Right kidney (tissue), 9 donors: ENCODE measurements at places on chromosomes 6 and 20.

DNA sequence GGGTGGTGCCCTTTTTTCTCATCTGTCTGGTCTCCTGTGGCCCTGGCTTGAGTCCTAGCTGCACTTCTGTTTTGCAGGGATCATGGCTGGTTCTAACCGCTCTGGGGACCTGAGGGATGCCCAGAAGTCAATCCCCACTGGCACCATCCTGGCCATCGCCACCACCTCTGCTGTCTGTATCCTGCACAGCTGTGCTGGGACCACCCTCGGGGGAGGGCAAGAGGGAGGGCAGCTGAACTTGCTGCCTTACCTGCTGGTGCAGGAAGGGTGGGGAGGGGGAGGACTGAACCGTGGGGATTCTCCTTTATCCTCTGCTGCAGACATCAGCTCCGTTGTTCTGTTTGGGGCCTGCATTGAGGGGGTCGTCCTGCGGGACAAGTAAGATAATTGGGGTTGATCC lies 14.5 kb downstream of the SLC12A5 start:
- no peak for DNase-seq

GRCh38 chr6:35489995-35490791 lies 6.7 kb downstream of the TEAD3 start:
- DNase-seq = peak; percentile 68

DNA sequence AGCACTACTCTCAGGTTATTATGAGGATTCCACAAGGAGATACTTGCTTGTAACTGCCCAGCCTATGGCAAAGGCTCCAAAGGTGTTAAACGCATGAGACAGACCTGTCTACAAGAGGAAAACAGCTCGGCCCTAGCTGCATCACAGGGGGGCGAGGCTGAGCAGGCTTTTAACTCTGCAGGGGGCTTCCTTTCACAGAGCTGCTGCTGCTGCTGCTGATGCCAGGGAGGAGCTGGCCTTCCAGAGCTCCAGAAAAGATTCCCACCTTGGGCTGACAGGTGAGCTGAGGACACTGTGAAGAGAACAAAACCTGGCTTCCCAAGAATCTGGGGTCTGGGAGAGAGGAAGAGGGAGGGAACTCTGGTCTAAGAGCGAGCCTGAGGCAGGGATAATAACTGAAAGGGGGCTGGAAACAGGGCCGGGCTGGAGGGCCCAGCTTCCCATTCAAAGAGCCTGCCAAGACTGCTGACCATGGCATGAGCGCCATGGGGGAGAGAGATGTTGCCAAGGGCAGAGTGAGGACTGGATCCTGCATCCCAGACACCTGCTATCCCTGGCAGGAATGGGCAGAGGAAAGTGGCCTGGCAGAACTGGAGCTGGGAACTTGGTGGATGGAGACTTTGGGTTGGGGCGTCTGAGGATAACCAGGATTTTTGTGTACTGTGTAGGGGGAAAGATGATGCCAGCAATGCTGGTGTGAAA lies 211.1 kb upstream of the LRFN2 start:
- DNase-seq = no peak

GRCh38 chr20:11675920-11676629 lies 241.6 kb upstream of the BTBD3 start:
- DNase-seq = no peak

GRCh38 chr6:24931718-24932691 lies 3.8 kb downstream of the RIPOR2 start:
- DNase-seq = no peak

GRCh38 chr6:96786336-96786735 lies 50.9 kb downstream of the GPR63 start:
- DNase-seq = no peak

GRCh38 chr20:46520976-46521579 lies 7.7 kb upstream of the ZNF334 start:
- peak; percentile 10 for DNase-seq

DNA sequence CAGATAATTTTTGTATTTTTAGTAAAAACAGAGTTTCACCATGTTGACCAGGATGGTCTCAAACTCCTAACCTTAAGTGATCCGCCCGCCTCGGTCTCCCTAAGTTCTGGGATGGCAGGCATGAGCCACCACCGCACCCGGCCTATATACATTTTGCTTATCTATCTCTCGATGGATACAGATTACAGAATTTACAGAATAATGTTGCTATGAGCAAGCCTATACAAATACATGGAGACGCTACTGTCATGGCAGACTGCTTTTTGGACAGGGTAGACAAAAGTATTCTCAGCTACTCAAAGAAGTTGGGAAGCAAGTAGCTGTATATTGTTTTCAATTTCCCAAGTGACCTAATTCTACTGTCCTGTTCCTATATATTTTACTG lies 1.6 kb downstream of the HSPA1L start:
- no peak for DNase-seq

DNA sequence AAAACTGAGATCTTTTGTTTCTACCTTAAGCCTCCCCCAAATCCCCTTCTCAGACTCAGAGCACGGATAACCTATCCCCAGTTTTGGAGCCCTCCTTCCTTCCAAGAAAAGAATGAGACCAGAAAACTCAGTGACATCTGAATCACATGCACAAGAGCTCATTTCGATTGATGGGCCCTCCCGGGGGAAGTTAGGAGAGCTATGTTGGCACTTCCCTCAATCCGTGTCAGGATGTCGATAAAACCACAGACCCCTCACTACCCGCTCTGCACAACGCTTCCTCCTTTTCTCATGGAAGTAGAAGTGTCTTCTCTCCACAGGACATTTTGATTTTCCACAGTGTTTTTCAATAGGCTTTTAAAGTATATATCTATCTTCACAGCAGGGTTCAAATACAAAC lies 332.4 kb downstream of the HACE1 start:
- no peak for DNase-seq

DNA sequence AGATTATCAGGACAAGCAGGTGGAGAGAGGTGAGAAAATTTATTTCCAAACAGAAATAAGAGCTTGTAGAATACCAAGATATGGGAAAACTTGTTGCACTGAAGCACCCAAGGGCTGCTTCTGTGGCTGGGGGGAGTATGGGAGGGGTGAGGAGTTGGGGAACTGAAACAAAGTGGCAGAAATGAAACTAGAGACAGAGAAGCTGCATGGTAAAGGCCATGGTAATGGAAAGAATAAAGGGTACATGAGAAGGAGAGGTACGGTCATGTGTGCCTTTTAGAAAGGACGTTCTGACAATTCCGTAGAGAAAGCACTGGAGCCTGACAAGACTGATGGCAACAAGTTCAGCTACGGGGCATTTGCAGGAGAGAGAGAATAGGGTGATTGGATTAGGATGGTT lies 51.6 kb upstream of the RIN2 start:
- DNase-seq = no peak

DNA sequence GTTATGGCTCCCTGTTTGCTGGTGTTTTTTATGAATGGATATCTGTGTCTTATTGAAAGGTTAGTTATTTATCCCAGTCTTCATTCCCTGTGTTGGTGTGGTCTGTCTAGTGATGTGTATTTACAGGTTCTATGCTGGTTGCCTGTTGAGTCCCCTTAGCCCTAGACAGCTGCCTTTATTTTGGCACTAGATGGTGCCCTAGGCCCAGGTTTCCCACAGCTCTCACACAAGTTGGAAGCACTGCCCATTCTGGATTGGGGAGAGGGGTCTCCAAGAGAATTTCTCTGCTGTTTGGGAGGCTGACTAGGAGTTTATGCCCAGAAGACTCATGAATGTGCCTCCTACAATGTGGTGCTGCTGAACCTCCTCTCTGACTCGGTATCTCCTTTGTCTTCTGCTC lies 12.4 kb downstream of the GRM1 start:
- DNase-seq = no peak

GRCh38 chr20:2742431-2742830 lies 49.9 kb downstream of the EBF4 start:
- DNase-seq = no peak

GRCh38 chr20:15570156-15570555 lies 1003.1 kb downstream of the KIF16B start:
- no peak for DNase-seq

DNA sequence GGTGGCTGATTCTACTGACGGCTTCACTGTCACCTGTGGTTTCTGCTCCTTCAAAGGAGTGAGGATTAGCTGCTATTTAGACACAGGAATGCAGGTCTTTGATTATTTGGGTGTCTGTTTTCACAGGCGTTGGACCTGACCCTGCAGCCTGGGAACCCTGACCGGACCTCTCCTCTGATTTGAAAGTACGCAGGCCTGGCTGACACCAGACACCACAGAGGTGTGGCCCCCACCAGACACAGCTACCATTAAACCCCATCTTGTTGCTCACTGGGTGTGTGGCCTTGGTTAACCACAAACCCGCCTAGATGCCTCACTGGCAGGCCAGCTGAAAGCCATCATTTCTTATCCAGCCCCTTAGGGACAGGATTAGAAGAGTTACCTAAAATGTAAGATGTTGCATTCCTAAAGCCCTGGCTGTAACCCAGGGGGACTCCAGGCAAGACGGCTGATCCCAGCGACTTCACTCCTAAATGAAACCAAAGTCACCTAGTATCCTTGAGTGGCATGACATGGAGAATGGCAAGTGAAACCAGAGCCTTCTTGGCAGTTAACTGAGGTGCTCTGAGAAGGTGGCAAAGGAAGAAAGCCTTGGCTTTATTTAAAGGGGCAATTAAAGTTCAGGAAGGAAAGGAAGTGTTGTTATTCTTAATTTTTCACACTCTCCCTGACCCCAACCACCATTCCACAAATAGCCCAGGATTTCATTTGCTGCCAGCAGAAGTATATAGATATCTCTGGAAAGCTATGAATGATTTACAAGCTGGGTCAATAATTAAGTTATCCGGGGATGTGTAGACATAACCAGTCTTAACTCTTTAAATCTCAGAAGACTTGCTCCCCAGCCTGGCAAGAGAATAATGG lies 169.9 kb downstream of the QRSL1 start:
- peak; percentile 58 for DNase-seq

DNA sequence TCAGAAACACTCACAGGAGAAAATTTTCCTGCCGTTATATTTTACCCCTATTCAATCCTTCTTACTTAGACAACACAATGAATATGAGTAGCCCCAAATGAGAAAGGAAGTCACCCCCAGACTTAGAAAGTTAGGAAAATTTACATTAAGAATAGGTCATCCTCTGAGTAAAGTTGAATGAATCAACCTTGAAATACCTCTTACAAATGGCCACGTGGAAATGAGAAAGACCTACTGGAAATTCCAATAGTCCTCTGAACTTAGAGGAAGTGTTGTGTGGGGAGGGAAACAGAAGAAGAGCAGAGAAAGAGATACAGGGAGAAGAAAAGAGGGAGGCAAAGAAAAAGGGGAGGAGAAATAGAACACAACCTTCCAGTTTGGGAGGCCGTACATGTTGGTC lies 43.7 kb downstream of the PHACTR1 start:
- no peak for DNase-seq

- no peak for DNase-seq
Measured at GRCh38 chr6:166989427-166990032, 9.7 kb upstream of the CEP43 start.

- DNase-seq = no peak
Measured at GRCh38 chr6:112881027-112881426, 533.9 kb downstream of the RFPL4B start.

DNA sequence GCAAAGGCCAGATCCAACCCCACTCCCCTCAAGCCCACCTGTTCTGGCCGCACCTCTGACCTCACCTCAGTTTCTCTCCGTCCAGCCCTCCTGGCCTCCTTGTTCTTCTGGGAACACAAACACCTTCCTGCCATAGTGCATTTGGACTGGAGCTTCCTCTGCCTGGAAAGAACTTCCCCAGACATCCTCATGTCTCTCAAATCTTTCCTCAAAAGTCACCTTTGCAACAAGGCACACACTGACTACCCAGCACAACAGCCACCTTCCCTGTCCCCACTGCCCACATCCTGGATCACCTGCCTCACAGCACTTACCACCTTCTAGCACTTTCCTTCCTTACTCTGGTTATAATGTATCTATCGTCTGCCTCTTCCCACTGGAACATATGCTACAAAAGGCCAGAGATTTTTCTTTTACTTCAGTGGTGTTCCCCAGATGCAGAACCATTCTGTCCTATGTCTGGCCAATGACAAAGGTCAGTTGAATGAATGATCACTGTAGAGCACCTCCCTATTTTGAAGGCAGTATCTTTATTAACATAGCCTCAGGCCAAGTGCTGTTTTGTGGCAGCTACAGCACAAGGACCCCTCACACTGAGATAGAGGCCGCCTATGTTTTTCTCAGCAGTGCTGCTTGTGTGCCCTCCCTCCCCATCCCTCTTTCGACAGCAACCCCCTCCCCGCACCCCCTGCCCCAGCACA lies 4.1 kb downstream of the HLA-B start:
- no peak for DNase-seq

- DNase-seq = no peak
Measured at GRCh38 chr6:117540670-117541069, 58.2 kb downstream of the DCBLD1 start.

GRCh38 chr6:84588697-84589080 lies 175.7 kb downstream of the TBX18 start:
- DNase-seq = no peak

DNA sequence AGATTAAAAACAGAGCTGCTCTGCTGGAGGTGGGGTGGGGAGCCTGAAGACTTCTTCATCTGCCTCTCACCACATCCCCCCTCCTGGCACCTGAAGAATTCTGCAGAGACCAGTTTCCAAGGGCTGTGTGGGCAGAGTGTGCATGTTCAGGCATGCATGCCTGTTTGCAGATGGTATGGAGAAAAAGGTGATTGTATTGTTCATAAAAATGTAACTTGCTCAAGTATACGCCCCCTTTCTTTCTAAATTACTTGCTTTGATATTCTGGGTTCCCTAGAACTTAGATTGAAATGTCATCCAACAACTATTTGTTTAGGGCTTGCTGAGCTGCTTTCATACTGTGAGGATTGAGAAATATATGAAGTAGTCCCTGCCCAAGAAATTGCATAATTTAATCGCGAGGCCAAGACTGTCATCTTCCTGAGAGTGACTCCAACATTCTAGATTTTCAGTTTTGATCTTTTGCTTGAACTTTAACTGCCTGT lies 83.6 kb downstream of the LCA5 start:
- DNase-seq = no peak

GRCh38 chr6:27617700-27618689 lies 145.1 kb upstream of the ZNF184 start:
- peak; percentile 18 for DNase-seq

GRCh38 chr6:108587258-108588059 lies 26.7 kb downstream of the FOXO3 start:
- DNase-seq = no peak

DNA sequence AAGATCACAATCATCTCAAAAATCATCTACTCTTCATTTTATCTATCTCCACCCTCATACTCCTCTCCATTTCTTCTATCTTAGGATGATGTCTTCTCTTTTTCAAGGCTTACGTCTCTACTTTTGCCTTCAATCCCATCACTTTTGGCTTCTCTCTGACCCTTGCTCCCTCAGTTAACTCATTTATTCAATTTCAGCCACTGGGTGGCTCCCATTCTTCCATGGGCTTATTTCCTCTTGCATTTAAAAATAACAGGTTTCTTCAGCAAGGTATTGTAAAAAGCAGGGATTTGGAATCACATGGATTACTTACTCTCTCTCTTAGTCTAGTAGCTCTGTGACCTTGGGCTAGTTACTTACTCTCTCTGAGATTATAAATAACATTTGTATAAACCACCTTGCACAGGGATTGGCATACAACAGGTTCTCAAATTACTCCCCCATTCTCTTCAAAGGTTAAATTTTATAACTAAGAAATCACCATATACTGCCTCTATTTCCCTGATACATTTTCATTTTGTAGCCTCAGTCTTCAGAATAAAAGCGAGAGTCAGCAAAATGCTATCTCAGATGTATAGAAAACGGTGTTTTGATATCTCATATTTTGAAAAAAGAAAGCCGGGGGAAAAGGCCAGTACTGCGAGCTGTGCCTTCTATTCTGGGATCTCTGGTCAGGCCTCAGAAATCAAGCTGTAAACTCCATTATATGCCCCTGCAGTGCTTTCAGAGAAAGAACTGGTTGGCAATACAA lies 5.5 kb downstream of the ZSCAN12 start:
- no peak for DNase-seq
